RWPE2 (cell line): ENCODE measurements at places on chromosomes 12 and 14.

- DNase-seq = no peak
These were observed 580.6 kb downstream of the NOVA1 start for GRCh38 chr14:26017270-26017669.

DNA sequence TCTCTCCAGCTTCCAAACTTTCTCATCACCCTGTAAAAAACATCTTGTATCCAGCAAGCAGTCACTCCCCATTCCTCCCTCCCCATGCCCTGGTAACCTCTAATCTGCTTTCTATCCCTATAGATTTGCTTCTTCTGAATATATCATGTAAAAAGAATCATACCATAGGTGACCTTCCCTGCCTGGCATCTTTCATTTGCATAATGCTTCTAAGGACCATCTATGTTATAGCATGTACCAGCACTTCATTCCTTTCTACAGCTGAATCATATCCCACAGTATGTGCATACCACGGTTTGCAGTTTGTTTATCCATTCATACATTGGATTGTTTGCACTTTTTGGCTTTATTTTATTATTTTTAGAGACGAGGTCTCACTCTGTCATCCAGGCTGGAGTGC is 22.9 kb upstream of the VPS37B start:
- no peak for DNase-seq

GRCh38 chr14:101508948-101509729 is 52.2 kb upstream of the DIO3 start:
- DNase-seq = peak; percentile 50

DNA sequence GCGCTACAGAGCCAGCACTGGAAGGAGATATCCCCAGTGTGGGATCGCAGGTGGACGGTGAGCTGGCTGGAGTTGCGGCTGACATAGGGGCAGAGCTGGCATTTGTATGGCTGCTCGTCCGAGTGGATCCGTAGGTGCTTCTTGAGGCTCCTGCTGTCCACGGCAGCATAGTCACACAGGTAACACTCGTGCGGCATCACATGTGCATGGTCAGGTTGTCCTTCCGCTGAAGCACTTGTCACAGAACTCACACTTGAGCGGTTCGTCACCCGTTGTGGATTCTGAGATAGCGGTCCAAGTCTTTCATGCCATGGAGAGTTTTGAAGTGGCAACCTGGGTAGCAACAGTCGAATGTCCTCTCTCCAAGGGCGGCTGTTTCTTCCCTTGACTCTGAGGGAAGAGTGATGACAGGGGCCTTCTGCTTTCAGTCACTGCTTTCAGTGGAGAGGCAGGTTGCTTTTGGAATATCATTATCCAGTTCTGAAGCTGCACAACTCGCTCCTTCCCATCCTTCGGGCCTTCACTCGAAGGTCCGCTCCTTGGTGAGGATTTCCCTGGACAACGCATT is 37.0 kb upstream of the SAV1 start:
- no peak for DNase-seq

DNA sequence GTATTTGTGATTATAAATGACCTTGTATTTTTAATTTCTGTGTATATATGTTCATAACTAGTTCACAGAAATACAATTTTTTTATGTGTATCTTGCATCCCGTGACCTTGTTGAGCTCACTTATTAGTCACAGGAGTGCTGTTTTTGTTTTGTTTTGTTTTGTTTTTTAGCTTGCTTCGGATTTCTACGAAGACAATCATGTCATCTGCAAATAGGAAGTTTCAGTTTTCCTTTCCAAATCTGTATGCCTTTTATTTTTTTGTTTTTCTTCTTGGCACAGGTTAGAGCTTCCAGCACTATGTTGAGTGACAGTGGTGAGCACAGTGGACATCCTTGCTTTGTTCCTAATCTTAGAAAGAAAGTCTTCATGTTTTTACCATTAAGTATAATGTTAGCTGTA is 229.2 kb upstream of the GARIN6 start:
- no peak for DNase-seq

DNA sequence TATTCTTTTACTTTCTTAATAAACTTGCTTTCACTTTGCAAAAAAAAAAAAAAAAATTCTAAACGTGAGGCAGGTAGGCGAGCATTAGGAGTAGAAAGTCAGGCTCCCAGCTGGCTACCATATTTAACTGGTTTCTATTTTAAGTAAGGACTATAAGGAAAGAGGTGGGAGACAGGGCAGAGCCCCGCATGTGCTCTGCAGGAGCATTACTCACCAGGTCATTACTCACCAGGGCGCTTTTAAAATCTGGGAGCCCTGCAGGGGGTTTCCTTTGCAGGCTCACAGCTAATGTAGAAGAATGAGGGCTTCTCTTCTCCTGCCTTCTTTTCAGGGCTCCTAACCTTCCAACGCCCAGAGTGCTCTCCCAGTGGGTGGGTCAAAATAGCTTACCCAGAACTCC is 14.0 kb upstream of the DPF3 start:
- no peak for DNase-seq

GRCh38 chr12:105935981-105936380 is 202.8 kb downstream of the NUAK1 start:
- DNase-seq = no peak

- DNase-seq = no peak
These were observed 105.0 kb upstream of the CPNE8 start for GRCh38 chr12:39010406-39010805.

DNA sequence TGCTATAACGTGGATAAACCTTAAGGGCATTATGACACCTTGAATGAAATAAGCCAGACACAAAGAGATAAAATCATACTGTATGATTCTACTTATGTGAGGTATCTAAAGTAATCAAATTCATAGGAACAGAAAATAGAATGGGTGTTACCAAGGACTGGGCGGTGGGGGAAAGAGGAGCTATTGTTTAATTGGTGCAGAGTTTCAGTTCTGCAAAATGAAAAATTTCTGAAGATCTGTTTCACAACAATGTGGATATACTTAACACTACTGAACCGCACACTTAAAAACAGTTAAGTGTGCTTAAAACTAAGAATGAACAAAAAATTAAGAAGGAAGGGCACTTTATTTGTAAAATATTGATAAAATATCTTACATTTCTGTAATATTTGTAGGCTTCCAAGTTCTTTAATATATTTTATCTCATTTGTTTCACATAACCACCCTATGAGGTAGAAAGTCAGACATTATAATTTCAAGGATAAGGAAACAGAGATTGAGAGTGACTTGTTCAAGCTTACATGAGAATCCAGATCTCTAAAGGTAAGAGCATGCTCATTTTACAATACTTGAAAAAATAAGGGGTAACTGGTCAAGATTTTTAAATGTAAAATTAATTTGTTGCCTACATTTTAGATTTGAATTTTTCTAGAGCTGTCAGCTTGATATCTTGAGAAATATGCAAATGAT is 14.9 kb downstream of the LTA4H start:
- DNase-seq = no peak

DNA sequence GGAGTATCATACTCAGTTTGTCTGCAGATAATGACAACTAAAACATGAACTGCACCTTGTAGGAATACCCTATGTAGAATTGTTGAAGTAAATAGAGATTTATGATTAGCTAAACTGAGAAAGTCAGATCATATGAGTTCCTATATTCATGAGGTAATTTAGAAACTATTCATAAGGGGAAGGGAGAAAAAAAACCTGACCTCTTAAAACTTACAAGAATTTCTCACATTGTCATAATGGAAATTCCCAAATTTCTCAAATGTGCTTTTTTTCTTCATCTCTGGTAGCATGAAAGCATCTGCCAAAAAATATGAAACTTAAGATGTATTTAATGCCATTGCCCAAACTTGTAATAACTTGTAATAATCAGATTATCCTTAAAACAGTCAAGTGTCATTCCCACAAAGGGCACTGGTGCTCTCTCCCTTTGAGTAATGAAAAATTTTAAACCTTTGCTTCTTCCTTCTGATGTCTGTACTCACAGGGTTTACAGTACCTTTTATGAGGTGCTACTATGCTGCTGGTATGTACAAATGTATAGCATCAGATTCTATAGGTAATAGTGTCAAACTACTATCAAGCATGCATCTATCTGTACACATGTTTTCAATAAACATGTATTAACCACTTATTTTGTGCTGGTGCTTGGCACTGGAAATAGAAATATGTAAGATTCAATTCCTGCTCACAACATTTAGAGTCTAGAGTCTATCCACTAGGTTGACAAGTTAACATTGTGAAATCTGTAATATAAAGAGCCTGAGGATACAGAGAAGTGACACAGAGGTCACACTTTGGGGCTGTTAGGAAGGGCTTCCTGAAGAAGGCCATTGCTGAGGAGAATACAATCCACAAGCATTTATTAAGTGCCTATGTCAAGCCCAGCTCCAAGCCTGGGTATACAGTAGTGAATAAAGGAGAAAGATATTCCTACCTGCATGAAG is 17.4 kb upstream of the DRAM1 start:
- DNase-seq = no peak

- no peak for DNase-seq
These were observed 6.6 kb downstream of the COA8 start for GRCh38 chr14:103569408-103569807.

- DNase-seq = no peak
These were observed 6.6 kb downstream of the RAPGEF3 start for GRCh38 chr12:47752121-47752520.

GRCh38 chr12:111417784-111418593 is 12.3 kb downstream of the SH2B3 start:
- DNase-seq = no peak

GRCh38 chr14:24113379-24113800 is 1.2 kb upstream of the DCAF11 start:
- no peak for DNase-seq

- DNase-seq = no peak
These were observed 22.3 kb downstream of the FBXW8 start for GRCh38 chr12:116933091-116933490.

GRCh38 chr12:57722716-57723629 is 15.6 kb downstream of the AGAP2 start:
- no peak for DNase-seq

GRCh38 chr14:52650774-52651173 is 44.6 kb downstream of the ERO1A start:
- DNase-seq = no peak

DNA sequence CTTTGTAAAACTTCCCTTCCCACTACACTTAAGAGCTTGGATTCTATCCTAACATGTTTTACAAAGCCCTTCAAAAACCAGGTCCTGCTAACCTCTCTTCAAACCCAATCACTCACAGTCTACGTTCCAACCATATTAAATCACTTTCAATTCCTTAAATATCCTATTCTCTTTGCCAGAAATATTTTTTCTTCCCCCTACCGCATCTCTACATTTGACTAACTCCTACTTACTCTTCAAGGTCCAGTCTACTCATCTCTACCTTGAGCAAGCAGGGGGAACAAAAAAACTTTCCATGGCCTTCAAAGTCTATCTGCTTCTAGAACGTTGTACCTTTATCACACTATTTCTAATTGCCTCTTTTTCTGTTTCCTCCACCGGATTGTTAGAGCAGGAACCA is 6.1 kb downstream of the ERGIC2 start:
- DNase-seq = no peak

GRCh38 chr14:24483604-24484252 is 24.3 kb downstream of the CMA1 start:
- no peak for DNase-seq

DNA sequence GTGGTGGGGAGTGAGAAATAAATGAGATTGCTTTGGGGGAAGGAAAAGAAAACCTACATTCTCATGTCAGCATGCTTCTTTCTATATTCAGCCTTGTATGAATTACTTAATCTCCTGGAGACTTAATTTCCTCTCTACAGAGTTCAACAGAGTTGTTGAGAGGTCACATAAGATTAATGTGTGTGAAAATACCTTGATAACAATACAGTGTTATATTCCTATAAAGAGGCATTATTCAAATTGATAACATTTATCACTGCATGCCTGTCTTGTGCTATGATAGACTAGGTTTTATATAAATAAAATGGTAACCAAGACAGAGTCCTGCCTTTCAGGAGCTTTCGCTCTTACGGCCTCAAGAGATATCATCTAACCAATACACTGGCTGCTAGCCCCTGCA is 9.6 kb downstream of the FLRT2 start:
- no peak for DNase-seq

DNA sequence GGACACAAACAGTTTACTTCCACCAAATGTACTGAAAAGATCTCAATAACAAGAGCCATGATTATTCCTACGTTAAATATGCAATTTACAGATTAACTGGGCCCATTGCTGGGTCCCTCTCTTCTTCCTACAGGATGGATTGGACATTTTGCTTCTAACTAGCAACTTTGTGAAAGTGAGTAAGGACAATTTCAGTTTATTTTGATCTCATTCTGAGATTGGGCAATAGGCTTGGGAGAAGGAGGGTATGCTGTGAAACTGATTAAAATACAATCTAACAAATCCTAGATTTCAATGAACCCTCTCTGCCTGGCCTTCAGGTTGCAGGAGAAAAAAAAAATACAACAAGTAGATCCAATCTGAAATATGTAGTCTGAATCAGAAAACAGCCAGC is 121.5 kb downstream of the PRKD1 start:
- DNase-seq = no peak

- DNase-seq = no peak
These were observed 9.0 kb downstream of the FLVCR2 start for GRCh38 chr14:75587388-75587787.

- DNase-seq = no peak
These were observed 94.1 kb downstream of the LGR5 start for GRCh38 chr12:71533703-71534102.

GRCh38 chr14:68815298-68816182 is 22.7 kb upstream of the ZFP36L1 start:
- peak; percentile 56 for DNase-seq

- no peak for DNase-seq
These were observed 5.2 kb downstream of the THTPA start for GRCh38 chr14:23561259-23561658.

DNA sequence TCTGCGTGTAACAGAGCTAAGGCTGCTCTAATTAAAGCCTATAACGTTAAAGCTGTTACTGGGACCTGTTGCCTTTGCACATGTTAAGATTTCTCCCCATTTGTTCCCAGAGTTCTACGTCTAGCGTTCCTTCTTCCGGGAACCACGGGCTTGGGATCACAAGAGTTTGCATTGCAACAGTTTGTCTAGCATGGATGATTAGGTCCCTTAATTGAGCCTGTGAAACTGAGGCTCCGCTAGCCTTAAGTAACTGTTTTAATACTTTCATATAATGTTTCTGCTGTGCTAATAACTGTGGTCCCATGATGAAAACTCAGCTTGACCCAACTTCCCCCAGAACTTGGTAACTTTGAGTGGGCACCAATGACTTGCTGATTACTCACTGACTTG is 16.7 kb upstream of the LYZ start:
- DNase-seq = no peak

- DNase-seq = no peak
These were observed 38.8 kb downstream of the ATG14 start for GRCh38 chr14:55372825-55373224.
